Suprapubic skin (tissue), 4 donors: ENCODE measurements at places on chromosomes 16 and 17. TPM values are rescaled to one million over a fixed set of nuclear protein-coding genes. Genes with fewer than 3 reads are reported as not detected.

Gene NHLRC4
- 0.79 TPM for total RNA-seq

Gene LIMD2
- total RNA-seq = 9.4 TPM

Gene MAP1LC3B
- total RNA-seq = 72.0 TPM

Gene UMOD
- not detected for total RNA-seq

Gene CCDC200
- not detected for total RNA-seq

Gene GPR142
- total RNA-seq = not detected

Gene DDX52
- 21.1 TPM for total RNA-seq

Gene KRT40
- total RNA-seq = not detected

Gene FBXO39
- total RNA-seq = not detected

Gene CSH2
- total RNA-seq = not detected

Gene ABCA8
- total RNA-seq = 9.5 TPM

Gene PRR11
- 7.0 TPM for total RNA-seq

Gene BTBD17
- total RNA-seq = not detected
